ENCODE measurements at places on chromosomes 12 and 14.

DNA sequence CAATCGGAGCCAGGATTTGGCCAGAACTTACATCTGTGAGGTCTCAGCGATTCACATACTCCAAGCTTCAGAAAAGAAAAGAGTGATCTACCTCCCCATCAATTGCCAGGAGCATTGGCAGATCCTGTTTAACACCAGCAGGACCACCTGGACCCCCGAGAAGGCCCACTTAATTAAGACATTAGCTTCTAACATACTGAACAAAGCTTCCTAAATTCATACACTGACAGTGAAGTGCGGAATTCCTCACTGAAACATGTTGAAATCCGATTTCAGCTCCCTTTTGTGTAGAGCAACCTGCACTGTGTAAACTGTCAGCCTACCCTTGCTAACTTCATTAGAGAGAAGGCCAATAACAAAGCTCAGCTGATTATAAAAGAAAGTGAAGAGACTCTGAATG lies 274.0 kb downstream of the NOVA1 start:
- no peaks in the 10 kb centered on the region for H3K36me3 ChIP-seq
- H3K27ac ChIP-seq: no peak overlapping the region
- no peaks in the 10 kb centered on the region for H3K27me3 ChIP-seq
- no peaks in the 10 kb centered on the region for H3K4me1 ChIP-seq
- DNase-seq: no peak

DNA sequence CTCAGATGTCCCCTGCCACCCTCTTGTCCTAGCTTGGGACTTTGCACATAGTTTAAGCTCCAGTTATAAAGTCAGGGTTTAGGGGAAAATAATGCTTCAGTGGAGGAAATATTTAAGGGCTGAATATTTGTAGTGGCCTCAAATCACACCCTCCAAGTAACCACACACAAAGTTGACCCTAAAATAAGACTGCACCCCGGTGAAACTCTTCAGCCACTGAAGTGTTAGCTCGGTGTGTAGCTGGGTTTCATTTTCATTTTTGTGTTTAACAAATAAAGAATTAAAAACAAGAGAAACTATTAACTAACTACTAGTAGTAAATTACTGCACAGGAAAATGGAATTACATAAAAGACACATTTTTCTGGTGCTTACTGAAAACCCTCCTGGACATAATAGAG lies 14.8 kb upstream of the BCL11B start:
- H3K4me1 ChIP-seq: peaks cover 15% of the 10 kb centered on the region
- H3K27ac ChIP-seq: peak overlapping the region; percentile 79
- peak overlapping the region; percentile 51 for H3K4me3 ChIP-seq

DNA sequence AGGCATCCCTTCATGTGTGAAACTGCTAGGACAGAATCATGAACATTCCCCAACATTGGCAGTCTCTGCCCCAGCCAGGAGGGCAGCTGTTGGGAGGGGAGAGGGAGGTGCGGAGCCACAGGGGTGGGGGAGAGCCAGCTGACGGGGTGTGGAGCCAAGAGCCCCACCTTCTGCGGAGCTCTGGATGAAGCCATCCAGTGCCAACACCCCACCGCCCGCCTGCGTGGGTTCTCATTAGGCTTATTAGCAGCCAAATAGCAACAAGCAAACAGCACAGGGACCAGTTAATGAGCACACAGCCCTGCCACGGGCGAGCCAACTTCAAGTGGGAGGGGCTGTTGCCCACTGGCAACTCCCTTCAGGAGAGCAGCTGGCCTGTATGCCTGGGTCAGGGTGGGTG lies 12.1 kb downstream of the LTBP2 start:
- H3K4me3 ChIP-seq: no peak overlapping the region
- no peak for DNase-seq
- H3K27me3 ChIP-seq: peaks cover 9% of the 10 kb centered on the region
- H3K4me1 ChIP-seq: no peaks in the 10 kb centered on the region
- no peaks in the 10 kb centered on the region for H3K36me3 ChIP-seq

DNA sequence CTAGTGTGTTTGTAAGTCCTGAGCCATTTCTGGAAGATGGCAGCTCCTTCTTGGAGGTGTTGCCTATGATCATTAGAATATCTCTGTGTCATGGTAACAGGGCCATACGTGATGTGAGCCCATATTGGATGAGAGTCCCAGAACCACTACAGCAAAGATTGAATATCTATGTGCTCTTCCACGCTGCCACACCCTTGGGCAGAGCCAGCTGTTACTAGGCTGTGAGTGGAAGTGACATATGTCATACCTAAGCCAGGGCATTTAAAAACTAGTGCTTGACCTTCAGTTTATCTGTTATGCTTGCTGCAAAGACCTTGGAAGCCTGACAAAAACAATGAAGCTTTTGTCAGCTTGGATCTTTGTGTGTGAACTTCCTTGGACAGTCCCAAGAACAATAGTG lies 495.1 kb upstream of the CCDC196 start:
- peaks cover 7% of the 10 kb centered on the region for H3K27me3 ChIP-seq
- no peak overlapping the region for H3K27ac ChIP-seq
- H3K36me3 ChIP-seq: no peaks in the 10 kb centered on the region
- H3K4me3 ChIP-seq: no peak overlapping the region

DNA sequence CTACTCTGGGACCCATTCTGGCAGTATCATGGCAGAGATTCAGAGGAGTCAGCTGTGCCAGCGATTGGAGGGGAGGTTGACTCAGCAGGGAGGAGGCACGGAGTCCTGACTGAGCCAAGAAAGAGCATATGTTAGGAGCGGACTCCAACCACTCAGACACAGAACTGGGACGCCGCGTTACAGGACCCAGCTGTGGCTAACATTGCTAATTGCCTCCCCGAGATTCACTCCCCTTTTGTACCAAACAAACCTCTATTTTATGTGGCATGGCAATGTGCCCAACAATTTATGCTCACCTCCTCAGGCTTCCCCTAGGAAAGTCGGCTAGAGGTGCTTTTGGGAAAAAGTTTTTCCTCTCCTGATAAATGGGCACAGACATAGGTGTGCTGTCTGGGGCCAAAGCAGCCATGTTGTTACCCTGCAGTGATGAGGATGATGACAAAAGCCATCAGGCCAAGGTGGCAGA lies 15.2 kb upstream of the CLIP1 start:
- no peak for DNase-seq
- peaks cover 5% of the 10 kb centered on the region for H3K27me3 ChIP-seq
- no peaks in the 10 kb centered on the region for H3K4me1 ChIP-seq
- no peaks in the 10 kb centered on the region for H3K36me3 ChIP-seq
- no peak overlapping the region for H3K27ac ChIP-seq
- H3K4me3 ChIP-seq: no peak overlapping the region

GRCh38 chr14:38835874-38836273 lies 267.2 kb downstream of the SEC23A start:
- no peak for DNase-seq
- no peak overlapping the region for H3K4me3 ChIP-seq
- no peak overlapping the region for H3K27ac ChIP-seq
- no peaks in the 10 kb centered on the region for H3K4me1 ChIP-seq

GRCh38 chr12:125249066-125249824 lies 184.0 kb downstream of the AACS start:
- no peak for DNase-seq
- H3K36me3 ChIP-seq: no peaks in the 10 kb centered on the region
- no peak overlapping the region for H3K4me3 ChIP-seq
- no peak overlapping the region for H3K27ac ChIP-seq
- H3K4me1 ChIP-seq: no peaks in the 10 kb centered on the region

GRCh38 chr14:86243158-86243557 lies 713.2 kb downstream of the FLRT2 start:
- no peak overlapping the region for H3K27ac ChIP-seq

- DNase-seq: no peak
- H3K36me3 ChIP-seq: no peaks in the 10 kb centered on the region
- no peak overlapping the region for H3K4me3 ChIP-seq
- peaks cover 14% of the 10 kb centered on the region for H3K4me1 ChIP-seq
- H3K27me3 ChIP-seq: peaks cover 21% of the 10 kb centered on the region
Measured at GRCh38 chr14:24372701-24373416, 4.9 kb downstream of the NFATC4 start.

GRCh38 chr14:98167275-98167674 lies 1104.7 kb downstream of the BCL11B start:
- H3K27ac ChIP-seq: peak overlapping the region; percentile 54
- no peaks in the 10 kb centered on the region for H3K27me3 ChIP-seq
- H3K4me3 ChIP-seq: peak overlapping the region; percentile 6
- peaks cover 12% of the 10 kb centered on the region for H3K36me3 ChIP-seq
- peaks cover 81% of the 10 kb centered on the region for H3K4me1 ChIP-seq
- peak; percentile 19 for DNase-seq

- H3K27me3 ChIP-seq: no peaks in the 10 kb centered on the region
- H3K4me3 ChIP-seq: no peak overlapping the region
- H3K4me1 ChIP-seq: peaks cover 27% of the 10 kb centered on the region
- H3K36me3 ChIP-seq: peaks cover 32% of the 10 kb centered on the region
Measured at GRCh38 chr14:35050652-35051051, 4.6 kb downstream of the FAM177A1 start.

DNA sequence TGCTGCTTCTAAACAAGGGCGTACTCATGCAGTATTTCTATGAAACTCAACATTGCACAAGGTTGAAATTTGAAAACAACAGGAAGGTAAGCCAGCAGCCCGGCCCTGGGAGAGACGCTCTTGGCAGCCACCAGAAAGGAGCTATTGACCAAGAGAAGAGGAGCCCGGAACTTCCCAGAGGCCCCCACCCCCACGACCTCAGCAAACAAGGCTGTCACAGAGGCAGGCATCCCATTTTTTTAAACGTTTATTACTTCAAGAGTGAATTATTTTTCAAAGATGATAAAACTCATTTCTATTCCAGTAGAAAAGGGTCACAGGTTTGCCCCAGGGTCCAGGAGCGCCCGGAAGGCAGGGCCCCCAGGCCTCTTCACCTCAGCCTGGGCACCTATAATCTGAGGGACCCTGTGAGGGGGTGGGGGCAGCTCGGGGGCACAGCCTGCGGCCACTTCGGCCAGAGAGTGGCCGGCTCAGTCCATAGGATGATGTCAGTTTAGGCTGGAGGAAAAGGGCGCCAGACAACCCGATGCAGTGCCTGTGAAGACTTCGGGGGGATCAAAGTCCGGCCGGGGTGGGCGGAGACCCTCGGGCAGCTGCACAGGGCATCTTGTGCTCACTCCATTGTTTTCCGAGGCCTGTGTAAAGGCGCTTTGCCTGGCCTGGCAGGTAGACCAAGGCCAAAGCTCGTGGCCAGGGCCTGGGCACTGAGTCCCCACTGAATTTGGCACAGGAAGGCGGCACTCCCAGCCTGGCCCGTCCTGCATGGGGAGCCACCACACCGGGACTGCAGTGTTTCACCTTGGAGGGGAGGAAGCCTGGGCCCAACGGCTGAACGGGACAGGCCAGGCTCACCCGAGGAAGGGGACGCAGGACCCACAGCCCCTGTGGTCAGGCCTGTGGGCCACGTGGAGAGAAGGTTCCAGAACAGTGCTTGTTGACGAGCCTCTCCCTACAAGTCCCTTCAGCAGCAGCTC lies 86.0 kb downstream of the SCARB1 start:
- no peak overlapping the region for H3K4me3 ChIP-seq
- H3K4me1 ChIP-seq: peaks cover 27% of the 10 kb centered on the region
- H3K27me3 ChIP-seq: peaks cover 2% of the 10 kb centered on the region
- H3K36me3 ChIP-seq: peaks cover 5% of the 10 kb centered on the region

- no peak overlapping the region for H3K4me3 ChIP-seq
- no peaks in the 10 kb centered on the region for H3K27me3 ChIP-seq
- H3K4me1 ChIP-seq: no peaks in the 10 kb centered on the region
- DNase-seq: no peak
- no peak overlapping the region for H3K27ac ChIP-seq
Measured at GRCh38 chr12:84134797-84135366, 777.7 kb downstream of the SLC6A15 start.

GRCh38 chr12:132560614-132561426 lies 49.6 kb downstream of the LRCOL1 start:
- peaks cover 6% of the 10 kb centered on the region for H3K27me3 ChIP-seq
- no peak overlapping the region for H3K27ac ChIP-seq
- no peaks in the 10 kb centered on the region for H3K36me3 ChIP-seq

- peaks cover 81% of the 10 kb centered on the region for H3K4me1 ChIP-seq
- no peaks in the 10 kb centered on the region for H3K27me3 ChIP-seq
- peak overlapping the region; percentile 63 for H3K4me3 ChIP-seq
- DNase-seq: peak; percentile 90
- H3K36me3 ChIP-seq: peaks cover 24% of the 10 kb centered on the region
Measured at GRCh38 chr12:124453419-124454351, 113.7 kb downstream of the NCOR2 start.

DNA sequence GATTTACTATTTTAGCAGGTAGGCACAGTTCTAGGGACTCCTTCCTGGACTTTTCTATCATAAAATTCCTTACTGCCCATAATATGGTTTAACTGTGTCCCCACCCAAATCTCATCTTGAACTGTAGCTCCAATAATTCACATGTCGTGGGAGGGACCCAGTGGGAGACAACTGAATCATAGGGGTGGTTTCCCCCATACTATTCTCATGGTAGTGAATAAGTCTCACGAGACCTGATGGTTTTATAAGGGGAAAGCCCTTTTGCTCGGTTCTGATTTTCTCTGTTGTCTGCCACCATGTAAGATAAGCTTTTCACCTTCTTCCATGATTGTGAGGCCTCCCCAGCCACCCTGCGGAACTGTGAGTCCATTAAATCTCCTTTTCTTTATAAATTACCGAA lies 10.0 kb upstream of the ETV6 start:
- no peak for DNase-seq
- H3K27ac ChIP-seq: no peak overlapping the region
- no peak overlapping the region for H3K4me3 ChIP-seq
- no peaks in the 10 kb centered on the region for H3K36me3 ChIP-seq
- H3K4me1 ChIP-seq: no peaks in the 10 kb centered on the region

DNA sequence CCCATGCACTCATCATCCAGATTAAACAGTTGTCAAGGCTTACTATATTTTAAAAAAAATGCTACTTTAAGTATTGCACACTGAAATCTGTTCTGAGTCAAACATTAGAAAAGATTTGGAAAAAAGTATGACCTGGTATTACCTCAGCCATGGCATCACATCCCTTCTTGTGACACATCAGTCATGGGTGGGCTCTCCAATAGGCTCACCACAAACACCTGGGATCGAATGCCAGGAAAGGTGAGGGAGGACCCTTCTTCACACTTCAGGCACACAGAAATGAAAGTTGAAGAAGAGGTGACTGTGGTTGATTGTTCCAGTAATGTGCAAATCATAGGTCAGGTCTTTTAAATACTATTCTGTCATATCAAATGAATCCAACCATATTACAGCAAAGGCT lies 36.6 kb upstream of the GZMB start:
- H3K4me1 ChIP-seq: peaks cover 88% of the 10 kb centered on the region
- peaks cover 32% of the 10 kb centered on the region for H3K36me3 ChIP-seq
- DNase-seq: peak; percentile 52
- H3K27ac ChIP-seq: peak overlapping the region; percentile 83

- peaks cover 2% of the 10 kb centered on the region for H3K36me3 ChIP-seq
- no peak for DNase-seq
- no peak overlapping the region for H3K4me3 ChIP-seq
- no peak overlapping the region for H3K27ac ChIP-seq
- H3K27me3 ChIP-seq: peaks cover 2% of the 10 kb centered on the region
- H3K4me1 ChIP-seq: no peaks in the 10 kb centered on the region
Measured at GRCh38 chr14:100810861-100811461, 15.0 kb upstream of the MEG3 start.

GRCh38 chr14:80901822-80902221 lies 39.7 kb downstream of the CEP128 start:
- H3K4me3 ChIP-seq: no peak overlapping the region
- no peak overlapping the region for H3K27ac ChIP-seq
- no peaks in the 10 kb centered on the region for H3K27me3 ChIP-seq
- DNase-seq: no peak
- no peaks in the 10 kb centered on the region for H3K4me1 ChIP-seq

- no peak for DNase-seq
- H3K4me1 ChIP-seq: peaks cover under 1% of the 10 kb centered on the region
- H3K36me3 ChIP-seq: no peaks in the 10 kb centered on the region
- H3K27ac ChIP-seq: no peak overlapping the region
Measured at GRCh38 chr14:54369343-54369742, 27.5 kb upstream of the CDKN3 start.

- no peak for DNase-seq
- H3K4me1 ChIP-seq: peaks cover 4% of the 10 kb centered on the region
- no peaks in the 10 kb centered on the region for H3K36me3 ChIP-seq
- H3K27ac ChIP-seq: no peak overlapping the region
- peaks cover 4% of the 10 kb centered on the region for H3K27me3 ChIP-seq
- H3K4me3 ChIP-seq: no peak overlapping the region
Measured at GRCh38 chr14:34665785-34666435, 36.0 kb upstream of the SNX6 start.
